CD4-positive, alpha-beta T cell treated with Interleukin-6 at 100 ng/mL for 8 hours (primary cell): ENCODE measurements at places on chromosomes 16 and 17.

DNA sequence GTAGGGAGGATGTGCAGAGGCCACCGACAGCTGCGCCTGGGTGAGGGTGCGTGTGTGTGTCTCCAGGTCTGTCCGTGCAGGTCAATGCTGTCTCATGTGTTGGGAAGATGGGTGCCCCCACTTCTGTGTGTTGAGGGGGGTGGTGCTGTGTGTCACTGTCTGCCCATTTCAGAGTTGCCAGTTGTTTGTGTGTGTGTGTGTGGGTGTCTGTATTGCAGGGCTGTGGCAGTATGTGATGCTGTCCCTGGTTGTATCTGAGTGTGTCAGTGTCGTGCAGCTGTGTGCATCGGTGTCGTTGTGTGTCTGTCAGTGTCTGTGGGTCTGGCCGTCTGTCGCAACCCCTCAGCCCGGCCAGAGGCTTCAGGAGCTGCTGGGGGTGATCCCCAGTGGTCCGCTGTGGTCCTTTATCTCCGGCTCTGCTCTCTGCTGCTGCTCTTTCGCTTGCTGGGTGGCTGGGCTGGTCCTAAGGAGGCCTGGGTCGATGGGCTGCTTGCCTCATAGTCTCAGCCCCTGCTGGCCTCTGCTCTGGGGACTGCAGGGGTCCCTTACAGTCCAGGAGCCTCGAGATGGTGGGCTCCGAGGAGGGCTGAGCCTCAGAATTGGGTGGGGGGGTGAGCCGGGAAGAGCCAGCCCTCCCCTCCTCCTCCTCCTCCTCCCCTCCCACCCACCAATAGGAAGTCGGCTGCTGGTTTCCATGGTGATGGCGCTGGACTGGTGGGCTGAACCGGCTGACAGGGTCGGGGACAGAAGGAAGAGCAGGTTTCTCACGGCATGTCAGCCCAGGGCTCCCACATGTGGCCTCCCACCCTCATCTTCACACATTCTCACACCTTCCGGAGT, at the start of gene TSPOAP1:
Gene TSPOAP1 (minus strand): TSS at position 601 of the 840 bp plus-strand sequence. CDS start 875 bp downstream, outside the sequence.
- DNase-seq = peak; percentile 81

- DNase-seq = no peak
Measured at GRCh38 chr17:78089576-78090281, 38.8 kb downstream of the TMC6 start.

GRCh38 chr16:2835638-2836493, 5.8 kb downstream of the ZG16B start:
- no peak for DNase-seq

GRCh38 chr17:611202-611601, 103.4 kb downstream of the VPS53 start:
- DNase-seq = no peak

DNA sequence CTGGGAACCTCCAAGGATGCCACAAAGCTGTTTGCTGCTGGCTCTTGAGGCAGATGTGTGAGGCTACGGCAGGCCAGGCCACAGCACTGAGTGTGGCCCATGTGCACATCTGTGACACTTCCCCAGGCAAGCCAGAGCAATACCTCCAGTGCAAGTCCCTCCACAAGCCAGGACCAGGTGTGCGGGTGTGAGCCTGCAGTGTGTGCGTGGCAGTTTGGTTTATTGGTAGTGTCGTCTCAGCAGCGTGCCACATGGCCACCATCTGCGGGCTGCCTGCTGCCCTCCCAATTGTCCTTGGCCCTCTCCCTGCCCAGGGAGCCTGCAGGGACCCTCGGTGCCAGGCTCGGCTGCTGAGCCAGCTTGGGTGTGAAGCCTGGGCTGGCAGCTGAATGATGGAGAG, 9.9 kb upstream of the SREBF1 start:
- DNase-seq = no peak

- no peak for DNase-seq
Measured at GRCh38 chr16:3188925-3189825, 1.2 kb downstream of the OR1F1 start.

DNA sequence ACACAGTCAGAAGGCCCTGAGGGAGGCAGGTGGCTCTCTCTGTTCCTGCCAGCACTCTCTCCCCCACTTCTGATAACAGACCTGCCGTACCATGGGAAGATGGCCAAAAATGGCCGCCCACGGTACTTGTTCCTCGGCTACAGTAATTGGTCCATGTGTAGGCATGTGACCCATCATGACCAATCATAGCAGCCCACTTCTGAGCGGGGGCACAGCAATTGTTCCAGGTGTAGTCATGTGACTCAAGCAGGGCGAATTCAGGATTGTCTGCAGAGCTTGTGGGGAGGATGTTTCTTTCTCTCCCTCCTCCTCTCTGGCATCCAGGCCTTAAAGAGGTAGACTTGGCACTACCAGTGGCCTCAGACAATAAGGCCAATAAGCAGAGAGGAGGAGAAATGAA, 250.4 kb downstream of the MRTFB start:
- no peak for DNase-seq
